ENCODE measurements at places on chromosomes 6 and 20. TPM values are rescaled to one million over a fixed set of nuclear protein-coding genes. Genes with fewer than 3 reads are reported as not detected.

DNA sequence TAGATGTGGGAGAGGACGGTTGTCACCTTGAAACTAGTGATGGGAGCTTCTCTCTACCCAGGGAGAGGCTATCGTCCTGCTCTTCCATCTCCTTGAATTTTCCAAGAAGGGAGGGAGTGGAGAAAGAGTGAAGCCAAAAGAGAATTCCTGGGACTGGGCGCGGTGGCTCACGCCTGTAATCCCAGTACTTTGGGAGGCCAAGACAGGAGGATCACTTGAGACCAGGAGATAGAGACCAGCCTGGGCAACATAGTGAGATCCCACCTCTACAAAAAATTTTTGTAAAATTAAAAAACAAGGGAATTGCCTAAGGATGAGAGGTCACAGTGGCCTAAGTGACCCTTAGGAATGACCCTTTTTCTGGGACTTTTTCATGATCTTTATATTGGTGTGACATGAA lies 8.8 kb downstream of the MYH7B start:
- DNase-seq = no peak

DNA sequence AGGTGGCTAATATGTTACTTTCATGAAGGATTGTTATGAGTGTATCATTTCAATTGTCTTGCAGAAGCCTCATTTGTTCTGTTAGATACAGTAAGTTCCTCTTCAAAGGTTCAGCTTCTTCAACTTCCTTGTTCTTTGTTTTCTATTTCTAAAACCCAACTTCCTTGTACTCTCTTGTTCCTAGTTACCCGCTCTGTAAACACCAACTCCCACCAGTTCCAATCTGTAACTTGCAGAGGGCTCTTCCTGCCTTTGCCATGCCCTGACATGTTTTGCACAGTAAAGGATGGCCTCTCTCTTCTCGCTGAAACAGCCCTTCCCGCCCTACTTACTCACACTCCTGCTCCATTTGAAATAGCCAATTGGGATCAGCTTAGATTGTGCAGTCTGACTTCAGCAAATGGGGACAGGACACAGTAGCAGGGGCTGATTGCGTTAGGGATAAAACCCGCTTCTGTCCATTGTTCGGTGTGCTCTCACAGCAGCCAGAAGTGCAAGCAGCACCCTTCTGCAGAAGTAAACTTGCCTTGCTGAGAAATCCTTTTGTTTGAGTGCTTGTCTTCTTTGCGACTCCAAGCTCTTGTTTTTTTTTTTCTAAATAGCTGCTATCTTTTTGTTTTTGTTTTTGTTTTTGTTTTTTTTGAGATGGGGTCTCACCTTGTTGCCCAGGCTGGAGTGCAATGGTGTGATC lies 45.9 kb upstream of the POU5F1 start:
- DNase-seq = no peak

DNA sequence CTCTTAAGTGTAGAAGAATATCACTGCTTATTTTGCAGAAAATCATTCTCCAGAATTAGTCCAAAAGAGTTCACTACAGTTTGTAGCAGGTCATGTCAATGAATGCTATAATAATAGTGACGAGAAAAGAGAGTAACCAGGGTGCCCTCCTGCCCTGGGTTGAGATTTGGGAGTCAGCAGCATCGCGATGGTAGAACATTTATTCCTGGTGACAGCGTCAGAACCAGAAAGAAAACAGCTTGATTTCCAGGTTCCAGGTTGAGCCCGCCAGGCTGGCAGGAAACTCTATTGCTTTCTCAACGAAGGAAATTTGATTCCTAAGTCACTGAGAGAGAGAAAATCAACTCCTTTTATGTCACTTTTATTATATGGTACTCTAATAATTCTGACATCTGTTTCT lies 550.3 kb downstream of the QKI start:
- no peak for DNase-seq

DNA sequence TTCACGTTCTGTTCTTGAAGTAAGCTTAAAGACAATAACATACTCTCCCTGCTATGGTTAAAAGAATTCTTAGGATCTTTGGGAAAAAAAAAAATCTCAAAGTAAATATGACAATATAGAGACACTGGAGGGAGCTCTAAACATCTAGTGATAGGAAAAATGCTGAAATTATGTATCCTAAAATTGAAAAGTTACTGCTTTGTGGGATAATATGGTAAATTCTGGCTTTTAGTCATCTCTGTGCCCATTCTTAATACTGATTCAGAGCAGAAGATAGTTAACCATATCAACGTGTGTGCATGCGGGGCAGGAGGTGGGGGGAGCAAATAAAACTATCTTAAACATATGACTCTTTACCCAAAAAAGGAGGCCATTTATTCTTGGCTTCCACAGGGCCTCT lies 165.4 kb downstream of the GMPR start:
- DNase-seq = no peak

- DNase-seq = no peak
Observed at GRCh38 chr6:141401168-141401567, 731.6 kb upstream of the GJE1 start.

DNA sequence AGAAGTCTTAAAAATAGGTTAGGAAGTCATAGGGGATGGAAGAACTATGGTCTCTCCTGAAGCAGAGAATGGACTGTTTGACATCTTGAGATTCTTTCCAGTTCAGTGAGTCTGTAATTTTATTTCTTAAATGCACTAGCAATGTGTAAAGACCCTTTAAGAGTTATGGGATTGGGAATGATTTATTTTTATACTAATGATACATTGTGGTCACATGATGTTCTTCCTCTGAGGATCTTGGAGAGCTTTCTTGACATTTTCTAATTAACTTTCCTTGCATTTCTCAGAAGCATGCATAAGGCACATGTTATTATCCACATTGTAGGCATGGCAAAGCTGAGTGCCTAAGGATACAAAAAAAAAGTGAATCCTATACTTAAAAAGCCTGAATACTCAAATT lies 507.6 kb upstream of the NRSN1 start:
- no peak for DNase-seq

DNA sequence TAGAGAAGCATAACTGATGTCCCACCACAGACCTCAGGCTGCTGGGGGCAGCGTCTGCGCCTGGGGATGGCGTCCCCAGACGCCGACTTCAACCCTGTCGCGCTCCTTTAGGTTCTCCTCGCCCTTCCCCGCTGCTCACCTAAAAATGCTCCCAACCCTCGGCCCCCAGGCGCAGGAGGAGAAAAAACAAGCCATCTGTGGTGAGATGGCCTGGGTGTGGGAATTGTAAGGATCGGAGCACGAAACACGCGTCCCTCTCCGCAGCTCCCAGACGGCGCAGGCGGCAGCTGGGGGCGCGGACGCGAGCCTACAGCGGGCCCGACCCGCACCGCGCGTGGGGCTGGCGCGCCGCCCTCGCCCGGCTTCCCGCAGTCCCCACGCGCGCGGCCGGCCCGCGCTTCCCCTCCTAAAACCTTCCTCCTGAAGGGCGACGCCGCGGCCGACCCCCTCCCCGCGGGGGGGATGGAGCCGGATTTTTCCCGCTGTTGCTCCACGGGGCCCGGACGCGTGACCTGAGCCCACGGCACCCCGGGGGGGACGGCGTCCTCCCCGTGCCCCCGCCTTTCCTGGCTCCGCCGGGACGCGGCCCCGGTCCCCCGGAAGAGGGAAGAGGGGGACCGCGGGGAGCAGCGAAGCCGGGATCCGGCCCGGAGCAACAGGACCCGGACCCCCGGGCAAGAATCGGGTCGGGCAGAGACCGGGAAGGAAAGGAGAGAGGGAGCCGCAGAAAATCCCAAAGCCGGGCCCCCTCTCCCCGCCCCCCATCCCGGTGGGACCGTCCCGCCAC lies 611 bp downstream of the EPB41L2 start:
- no peak for DNase-seq

DNA sequence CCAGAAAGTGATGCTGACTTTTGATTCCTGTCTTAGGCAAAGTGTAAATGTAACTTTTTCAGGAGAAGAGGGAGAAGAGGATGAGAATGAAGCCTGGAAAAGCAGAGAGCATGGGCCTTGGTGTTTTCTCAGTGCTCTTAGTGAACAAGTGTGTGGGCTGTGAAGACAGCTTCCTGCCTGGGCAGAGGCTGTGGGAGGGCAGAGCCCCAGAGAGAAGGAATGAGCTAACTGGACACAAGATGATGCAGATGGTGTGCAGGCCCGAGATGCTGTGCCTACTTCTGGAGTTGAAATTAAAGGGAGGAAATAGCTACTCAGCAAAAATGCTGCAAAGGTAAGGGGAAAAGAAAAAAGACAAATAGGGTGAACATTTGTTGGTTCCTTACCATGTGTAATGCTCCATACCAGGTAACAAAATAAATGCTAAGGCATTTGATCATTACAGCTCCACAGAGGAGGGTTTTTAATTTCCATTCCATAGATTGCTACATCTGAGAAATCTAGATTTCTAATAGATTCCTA lies 87.0 kb upstream of the CEP162 start:
- no peak for DNase-seq

The SEL1L2 gene
- not detected for total RNA-seq

GRCh38 chr20:41167481-41168253 lies 30.3 kb downstream of the PLCG1 start:
- DNase-seq = no peak

The PHACTR3 gene
- not detected for total RNA-seq

- no peak for DNase-seq
Observed at GRCh38 chr20:41082306-41082705, 53.7 kb downstream of the TOP1 start.

DNA sequence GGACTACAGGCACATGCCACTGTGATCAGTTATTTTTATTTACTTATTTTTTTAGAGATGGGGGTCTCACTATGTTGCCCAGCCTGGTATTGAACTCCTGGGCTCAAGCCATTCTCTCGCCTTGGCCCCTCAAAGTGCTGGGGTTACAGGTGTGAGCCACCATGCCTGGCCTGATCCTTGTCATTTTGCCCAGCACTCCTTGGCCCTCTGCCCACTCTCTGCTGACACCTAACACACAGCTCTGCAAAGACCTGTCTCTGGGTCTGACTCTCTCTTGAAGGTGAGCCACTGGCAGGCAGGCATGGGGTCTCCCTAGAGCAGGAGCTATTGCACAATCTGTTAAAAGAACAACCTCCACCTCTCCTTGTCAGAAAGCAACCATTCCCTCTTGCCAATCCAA lies 155.6 kb downstream of the ZFP64 start:
- no peak for DNase-seq

The SLC22A2 gene
- total RNA-seq = not detected

GRCh38 chr6:13141387-13141786 lies 186.9 kb downstream of the TBC1D7 start:
- no peak for DNase-seq

GRCh38 chr6:56486681-56487080 lies 156.0 kb downstream of the DST start:
- DNase-seq = no peak

- no peak for DNase-seq
Observed at GRCh38 chr20:36310215-36310981, 4.3 kb downstream of the DLGAP4 start.

GRCh38 chr6:127114214-127114760 lies 4.2 kb upstream of the RSPO3 start:
- DNase-seq = no peak
